Muscle of leg (tissue), 16 donors: ENCODE measurements at places on chromosomes 3 and 15. TPM values are rescaled to one million over a fixed set of nuclear protein-coding genes. Genes with fewer than 3 reads are reported as not detected.

Gene CPA3
- 3.1 TPM for total RNA-seq

Gene KNG1
- total RNA-seq, result 0.13 TPM

Gene ACTC1
- total RNA-seq, result 2,723 TPM

Gene FES
- 16.7 TPM for total RNA-seq

Gene CFAP91
- total RNA-seq, result 1.4 TPM

Gene CPEB1
- total RNA-seq, result 1.3 TPM

Gene TGM4
- not detected for total RNA-seq

Gene FEZF2
- total RNA-seq, result not detected

Gene GPR171
- 0.04 TPM for total RNA-seq

Gene ITPR1
- 34.4 TPM for total RNA-seq

Gene TMF1
- 26.7 TPM for total RNA-seq

Gene OR5K2
- total RNA-seq, result not detected

Gene ZNF860
- total RNA-seq, result 0.62 TPM

Gene ARNT2
- total RNA-seq, result 4.9 TPM

Gene DNASE1L3
- total RNA-seq, result 0.89 TPM

Gene PLSCR4
- 19.4 TPM for total RNA-seq

Gene GASK1A
- total RNA-seq, result 14.6 TPM

Gene POLR2M
- 89.7 TPM for total RNA-seq

Gene ZNF710
- total RNA-seq, result 6.1 TPM

Gene KBTBD13
- total RNA-seq, result 1.6 TPM
